Mucosa of gallbladder (tissue), 1 donor: ENCODE measurements at places on chromosomes 3 and 15.

DNA sequence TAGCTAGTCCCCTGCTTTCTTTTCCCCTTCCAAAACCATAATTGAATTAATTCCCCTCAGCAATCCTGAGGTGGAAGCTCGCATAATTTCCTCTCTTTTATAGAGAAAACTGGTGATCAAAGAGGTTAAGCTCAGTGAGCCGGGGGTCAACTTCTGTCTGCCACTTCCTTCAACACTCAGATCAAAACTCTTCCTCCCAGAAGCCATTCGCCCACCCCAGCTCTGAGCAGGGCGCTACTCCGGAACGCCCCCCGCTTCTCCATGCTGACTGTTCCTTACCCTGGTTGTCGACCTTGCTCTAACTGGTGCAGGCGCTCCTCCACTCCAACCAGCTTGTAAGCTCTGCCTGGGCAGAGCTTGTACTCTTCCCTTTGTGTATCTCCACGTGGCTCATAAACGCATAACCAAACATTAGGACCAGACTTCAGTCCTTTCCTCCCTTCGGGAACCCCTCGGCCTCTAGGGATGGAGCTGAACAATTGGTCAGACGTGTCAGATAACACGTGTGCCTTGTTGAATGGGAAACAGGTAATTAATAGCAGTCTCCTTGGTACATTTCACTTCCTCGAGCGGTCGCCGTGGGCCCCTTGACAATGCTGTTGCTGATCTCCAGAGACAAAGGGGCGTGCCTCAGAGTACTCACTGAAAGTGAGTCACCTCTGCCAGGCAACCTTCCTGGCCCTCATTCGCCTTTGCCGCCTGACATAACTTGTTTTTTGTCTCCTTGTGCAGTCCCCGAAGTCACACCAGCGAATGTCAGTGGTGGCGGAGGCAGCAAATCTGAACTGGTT, 71.8 kb downstream of the IL5RA start:
- peak; percentile 32 for DNase-seq

GRCh38 chr15:100809151-100809550, 70.5 kb upstream of the ALDH1A3 start:
- no peak for DNase-seq

DNA sequence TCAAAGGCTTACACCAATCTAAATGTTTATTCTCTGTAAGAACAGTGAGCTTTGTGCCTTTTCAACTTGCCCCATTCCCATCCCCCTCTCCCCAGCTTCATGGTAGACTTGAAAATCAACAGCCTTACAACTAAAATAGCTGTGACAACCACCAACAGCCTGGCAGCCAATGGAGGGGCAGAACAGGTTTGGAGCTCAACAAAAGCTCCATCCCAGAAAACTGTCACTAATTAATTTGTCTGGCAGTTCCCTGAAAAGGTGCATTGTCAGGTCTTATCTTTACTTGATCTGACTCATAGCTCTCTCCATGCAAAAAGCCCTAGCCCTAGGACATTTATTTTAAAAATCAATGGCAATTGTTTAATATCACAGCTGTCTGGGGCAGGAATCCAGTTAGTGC, 22.6 kb downstream of the MTHFS start:
- peak; percentile 77 for DNase-seq

- DNase-seq: no peak
Measured at GRCh38 chr15:47374222-47374621, 343.1 kb upstream of the SEMA6D start.

DNA sequence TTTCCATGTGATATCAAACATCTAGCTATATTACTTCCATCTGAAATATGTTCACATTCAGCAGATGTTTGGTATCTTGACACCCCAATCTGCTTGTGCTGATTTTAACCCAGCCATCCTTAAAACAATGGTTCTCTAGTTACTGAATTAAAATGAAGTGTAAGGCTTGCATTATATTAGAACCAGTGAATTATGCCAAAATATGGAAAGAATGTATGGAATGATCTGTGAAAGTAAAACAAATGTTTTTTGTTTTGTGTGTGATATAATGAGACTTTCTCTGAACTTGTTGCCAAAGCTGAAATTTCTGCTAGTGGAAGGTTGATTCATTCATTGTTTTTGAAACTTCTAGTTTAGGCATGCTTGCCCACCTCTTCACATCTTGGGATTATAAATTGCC, 317.1 kb downstream of the MEX3B start:
- DNase-seq: no peak

DNA sequence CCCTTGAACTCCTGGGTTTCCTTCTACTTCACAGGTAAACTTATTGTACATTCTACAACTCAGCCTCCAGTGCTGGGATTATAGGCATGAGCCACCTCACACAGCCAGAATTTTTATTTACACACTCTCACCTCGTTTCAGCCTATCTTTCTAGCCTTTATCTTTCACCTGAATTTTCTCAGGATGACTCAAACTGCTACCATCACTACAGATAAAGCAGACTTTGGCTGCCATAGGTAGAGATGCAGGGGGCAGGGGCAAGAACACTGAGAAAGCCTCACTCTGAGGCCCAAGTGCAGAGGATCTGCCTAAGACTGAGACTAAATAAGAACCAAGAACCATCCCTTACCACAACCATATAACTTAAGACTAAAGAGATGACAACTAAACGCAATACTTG, 59.0 kb downstream of the ETFA start:
- no peak for DNase-seq

DNA sequence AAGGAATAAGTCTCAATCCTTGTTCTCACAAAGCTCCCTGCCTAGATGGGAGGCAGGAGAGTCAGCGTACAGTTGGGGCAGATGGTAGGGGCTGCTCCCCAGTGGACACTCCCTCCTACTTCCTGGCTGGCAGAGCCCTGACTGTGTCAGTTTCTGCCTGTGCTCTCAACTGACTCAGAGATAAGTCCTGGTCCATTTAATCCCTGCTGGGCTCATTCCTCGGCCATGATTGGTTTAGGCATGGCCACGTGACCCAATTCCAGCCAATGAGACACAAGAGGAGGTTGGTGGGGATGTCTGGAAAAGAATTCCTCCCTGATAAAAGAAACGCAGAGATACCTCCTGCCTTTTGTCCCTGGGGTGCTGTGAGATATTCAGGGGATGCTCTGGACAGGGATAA, 118.1 kb upstream of the SLC6A11 start:
- no peak for DNase-seq

GRCh38 chr15:62059108-62059815, 985 bp downstream of the VPS13C start:
- no peak for DNase-seq
